ENCODE measurements at places on chromosomes 5 and 9.

- DNase-seq: peak; percentile 35
Observed at GRCh38 chr5:431001-431710, 11.8 kb upstream of the EXOC3 start.

DNA sequence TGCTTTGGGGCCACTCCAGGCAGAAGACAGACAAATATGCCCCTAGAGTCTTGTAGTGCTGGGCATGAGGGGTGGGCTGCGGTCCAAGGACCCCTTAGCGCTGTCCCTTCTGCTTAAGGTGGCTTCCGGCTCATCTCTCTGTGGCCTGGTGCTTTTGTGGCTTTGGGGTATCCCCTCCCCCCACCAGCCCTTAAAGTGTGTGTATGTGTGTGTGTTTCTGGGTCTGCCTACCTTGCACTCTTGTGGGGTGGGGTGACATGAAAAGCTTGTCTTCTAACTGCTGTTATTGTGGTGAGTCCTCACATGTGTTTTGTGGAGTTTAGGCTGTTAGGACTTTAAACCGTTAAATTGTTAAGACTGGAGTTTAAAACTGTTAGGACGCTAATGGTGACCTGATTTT lies 23.6 kb downstream of the MARCHF6 start:
- DNase-seq: no peak

GRCh38 chr5:120806202-120806601 lies 342.1 kb downstream of the PRR16 start:
- DNase-seq: no peak

DNA sequence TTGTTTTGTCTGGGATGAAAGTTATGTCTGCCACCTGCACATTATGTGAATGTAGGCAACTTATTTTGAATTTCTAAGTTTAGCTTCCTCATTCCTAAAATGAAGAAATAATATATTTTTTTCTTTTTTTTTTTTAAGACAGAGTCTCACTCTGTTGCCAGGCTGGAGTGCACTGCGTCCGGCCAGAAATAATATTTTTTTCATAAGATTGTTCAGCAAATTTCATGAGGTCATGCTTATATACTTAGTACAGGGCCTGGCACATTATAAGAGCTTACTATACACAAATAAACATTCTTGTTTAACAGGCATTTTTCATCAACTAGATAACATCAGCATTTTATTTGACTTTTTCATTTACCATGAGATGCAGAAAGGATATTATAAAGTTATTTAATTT lies 368.5 kb downstream of the GABRG2 start:
- no peak for DNase-seq

- DNase-seq: no peak
Observed at GRCh38 chr5:67728326-67728890, 487.1 kb upstream of the PIK3R1 start.
